ELR (cell line): ENCODE measurements at places on chromosomes 3 and 15.

GRCh38 chr3:152389316-152389934, 120.7 kb downstream of the MBNL1 start:
- no peak for DNase-seq

DNA sequence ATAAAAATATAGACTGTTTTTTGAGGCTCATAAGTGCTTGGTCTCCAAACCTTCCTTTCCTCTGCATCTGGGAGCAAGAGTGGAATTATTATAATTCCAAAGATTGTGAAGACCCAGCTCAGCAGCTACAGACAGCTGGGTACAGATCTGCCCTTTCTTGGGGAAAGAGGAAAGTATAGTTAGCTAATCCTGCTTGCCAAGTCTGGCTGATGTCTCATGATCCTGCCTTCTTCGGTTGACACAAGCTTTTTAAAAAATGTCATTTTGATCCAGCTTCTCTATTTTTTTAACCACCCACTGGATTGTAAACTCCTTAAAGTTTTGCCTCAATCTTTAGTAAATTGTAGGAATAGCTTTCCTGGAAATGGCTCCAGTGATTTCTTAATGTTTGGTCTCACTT, 181.1 kb downstream of the LRTM1 start:
- DNase-seq = no peak

DNA sequence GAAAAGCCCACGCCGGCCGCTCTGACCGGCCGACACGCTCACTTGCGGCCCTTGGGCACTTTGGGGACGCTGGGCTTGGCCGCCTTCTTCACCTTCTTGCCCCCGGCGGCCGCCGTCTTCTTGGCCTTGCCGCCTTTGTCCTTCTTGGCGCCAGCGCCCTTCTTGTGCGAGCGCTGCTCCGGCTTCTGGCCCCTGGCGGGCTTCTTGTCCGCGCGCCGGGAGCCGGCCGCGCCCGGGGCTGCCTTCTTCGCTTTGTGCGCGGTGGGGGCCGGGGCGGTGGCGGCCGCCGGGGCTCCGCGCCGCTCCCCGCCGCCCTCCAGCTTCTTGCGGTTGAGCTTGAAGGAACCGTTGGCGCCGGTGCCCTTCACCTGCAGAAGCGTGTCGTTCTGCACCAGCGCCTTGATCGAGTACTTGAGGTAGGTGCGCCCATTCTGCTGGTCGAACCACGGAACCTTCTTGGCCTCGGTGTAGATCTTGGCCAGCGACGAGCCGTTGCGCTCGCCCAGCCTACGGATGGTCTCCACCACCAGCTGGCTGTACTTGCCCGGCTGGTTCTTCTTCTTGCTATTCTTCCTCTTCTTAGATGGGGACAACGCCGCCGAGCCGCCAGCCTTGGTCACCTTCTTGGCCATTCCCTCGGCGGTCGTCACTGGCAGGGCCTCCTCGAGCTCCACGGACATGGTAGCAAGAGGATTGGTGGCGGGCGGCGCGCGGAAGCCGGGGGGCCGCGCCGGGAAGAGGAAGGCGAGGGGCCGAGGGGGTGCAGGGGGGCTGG, 36.7 kb downstream of the HMCES start:
- DNase-seq = peak; percentile 53

DNA sequence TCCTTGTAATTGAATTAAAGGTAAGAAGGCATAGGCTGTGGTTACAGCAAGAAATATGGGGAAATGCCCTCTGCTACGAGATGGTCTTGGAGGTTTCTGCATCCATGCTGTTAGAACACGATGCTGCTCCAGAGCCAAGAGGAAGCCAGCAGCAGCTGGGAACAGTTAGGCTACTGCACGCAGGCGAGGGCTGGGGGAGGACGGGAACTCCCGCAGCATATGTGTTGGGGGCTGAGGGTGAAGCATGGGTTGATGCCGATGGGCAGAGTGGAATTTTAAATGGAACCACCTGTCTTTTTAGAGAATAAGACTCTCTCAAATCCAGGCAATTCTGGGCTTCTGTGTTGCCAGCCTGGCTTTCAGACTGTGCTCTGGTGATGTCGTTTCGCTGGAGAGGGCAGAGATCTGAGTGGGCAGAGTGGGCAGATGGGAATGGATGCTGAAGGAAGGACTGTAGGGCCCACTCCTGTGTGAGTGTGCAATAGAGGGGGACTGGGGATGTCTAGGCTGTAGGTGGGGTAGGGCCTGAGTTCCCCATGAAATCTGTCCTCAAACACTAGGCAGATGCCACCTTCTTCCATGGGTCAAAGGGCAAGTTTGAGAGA, 417.0 kb upstream of the TPM1 start:
- DNase-seq = no peak

GRCh38 chr15:69288011-69288410, 10.7 kb upstream of the PAQR5 start:
- DNase-seq = no peak

DNA sequence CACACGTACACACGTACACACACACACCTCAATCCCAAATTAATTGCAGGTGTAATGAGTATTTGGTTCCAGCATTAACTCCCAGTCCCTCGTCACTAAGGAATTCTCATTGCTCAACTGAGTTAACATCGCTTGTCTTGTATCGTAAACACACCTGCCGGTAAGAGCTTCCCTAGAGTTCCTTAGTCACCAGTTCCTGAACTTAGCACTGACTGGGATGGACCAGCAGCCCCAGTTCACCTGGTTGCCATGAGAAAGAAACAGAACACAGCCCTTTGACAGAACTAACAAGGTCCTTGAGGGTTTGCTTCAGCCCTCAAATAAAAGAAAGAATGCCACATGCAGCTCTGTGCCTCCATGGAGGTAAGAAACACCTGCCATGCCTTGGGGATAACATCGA, 66.3 kb upstream of the SLCO3A1 start:
- DNase-seq = no peak

- peak; percentile 53 for DNase-seq
Observed at GRCh38 chr3:23094890-23095462, 108.2 kb upstream of the UBE2E2 start.

- no peak for DNase-seq
Observed at GRCh38 chr3:73623346-73623745, 1.4 kb downstream of the PDZRN3 start.

DNA sequence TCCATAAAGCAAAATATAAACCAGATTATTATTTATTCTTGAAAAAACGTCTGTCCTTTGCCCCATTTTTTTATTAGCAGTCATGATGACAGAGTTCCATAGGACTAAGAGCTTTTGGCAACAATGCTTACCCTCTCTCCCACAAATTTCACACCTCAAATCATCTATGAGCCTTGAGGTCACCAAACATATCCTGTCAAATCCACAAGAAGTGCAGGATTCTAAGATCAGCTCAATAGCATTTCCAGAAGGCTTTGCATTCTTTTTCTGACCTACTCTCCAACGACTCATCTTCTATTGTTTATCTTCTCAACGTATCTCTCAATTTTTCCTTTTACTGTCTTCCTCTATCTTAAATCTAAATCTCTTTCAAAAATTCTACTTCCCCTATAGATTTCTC, 619.1 kb upstream of the BCHE start:
- peak; percentile 25 for DNase-seq

DNA sequence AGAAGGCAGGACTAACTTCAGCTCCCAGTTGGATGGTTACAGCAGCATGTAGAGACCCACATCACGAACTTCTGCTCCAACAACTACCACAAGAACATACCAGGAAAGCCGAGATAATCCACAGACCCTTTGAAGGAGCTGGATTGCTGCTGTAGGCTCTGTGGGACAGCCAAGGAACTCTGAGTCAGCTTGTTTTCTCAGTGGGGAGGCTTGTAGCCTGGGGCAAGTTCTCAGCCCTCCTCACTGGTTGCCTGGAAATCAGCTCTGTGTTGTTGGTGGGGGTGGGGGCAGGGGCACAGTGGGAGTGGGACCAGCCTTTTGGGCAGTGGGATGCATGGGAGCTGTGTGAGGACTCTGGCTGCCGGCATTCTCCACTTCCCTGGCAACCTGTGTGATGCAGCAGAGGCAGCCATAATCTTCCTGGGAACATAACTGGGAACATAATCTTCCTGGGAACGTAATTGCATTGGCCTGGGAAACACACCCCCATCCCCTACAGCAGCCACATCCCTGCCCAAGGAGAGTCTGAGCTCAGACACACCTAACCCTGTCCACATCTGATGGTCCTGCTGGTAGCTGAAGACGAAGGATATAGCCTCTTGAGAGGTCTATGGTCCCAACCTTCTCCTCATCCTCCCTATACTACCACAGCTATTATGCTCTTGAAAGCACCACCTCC, 153.1 kb downstream of the PEAK1 start:
- peak; percentile 72 for DNase-seq

GRCh38 chr3:46129588-46130272, 78.4 kb downstream of the CCR1 start:
- DNase-seq = no peak

DNA sequence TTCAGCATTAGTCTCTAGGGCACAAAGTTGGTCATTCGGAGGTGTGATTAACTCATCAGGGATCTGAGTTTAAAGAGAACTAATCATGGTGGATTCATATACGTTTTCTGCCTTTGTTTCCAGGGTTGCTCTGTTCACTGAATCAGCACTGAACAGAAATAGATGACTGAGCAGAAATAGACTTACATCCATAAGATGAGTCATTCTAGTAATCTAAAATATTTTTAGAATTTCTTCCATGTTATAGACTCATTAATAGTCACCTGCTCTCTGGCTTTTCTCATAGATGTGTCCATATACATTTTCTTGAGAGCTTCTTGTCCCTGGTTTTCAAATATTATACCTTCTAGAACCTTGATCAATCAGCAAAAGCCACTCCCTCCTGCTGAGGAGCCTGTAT, 837.6 kb upstream of the DPPA4 start:
- peak; percentile 61 for DNase-seq

DNA sequence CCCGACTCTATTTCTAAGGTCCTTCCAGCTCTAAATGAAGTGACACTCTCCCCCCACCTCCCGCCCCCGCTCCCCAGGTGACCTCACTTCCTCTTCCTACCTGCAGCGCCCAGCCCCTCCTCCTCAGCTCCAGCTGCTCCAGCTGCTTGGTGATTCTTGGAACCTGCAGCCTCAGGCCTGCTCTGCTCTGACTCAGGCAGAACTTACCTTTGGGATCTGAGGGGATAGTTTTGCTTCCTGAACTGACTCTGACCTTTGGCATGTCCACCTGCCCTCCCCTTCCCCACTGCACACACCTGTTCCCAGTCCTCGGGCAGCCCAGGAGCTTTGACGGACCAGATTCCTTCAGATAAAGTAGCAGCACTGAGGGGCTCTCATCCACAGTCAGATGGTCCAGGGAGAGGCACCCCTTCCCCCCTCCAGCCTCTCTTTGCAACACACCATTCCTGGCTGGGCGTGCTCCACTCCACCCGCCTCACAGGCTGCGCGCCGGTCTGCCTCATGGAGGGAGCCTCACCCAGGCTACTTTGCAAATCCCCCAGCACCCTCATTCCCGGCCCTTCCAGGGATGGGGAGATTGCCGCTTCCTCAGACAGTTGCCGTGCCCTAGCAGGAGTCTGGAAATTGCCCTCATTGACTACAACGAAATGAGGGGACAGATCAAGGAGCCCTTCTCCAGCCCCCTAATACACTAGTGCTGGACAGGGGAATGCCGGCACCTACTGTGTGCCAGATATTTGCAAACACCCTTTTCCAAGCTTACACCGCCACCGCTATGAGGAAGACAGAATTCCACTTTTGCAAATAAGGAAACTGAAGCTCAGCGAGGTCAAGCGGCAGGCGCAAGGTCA, 692 bp upstream of the C15orf39 start:
- peak; percentile 31 for DNase-seq

DNA sequence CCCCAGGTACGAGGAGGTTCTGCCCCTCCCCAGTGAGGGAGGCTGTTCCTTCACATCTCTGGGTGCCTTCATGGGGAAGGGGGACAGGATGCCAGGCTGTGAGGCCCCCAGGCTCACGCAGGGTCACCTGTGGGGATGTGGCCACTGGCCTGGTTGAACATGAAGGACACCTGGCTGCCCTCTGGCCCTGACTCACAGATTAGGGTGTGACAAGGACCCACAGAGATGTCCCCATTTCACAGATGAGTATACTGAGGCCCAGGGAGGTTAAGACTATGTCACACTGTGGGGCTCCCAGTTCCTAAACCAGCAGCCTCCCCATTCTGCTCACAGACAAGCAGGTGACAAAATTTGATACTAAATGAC, 42.4 kb downstream of the PCSK6 start:
- no peak for DNase-seq

GRCh38 chr3:31710123-31710803, 177.5 kb downstream of the STT3B start:
- DNase-seq = no peak

DNA sequence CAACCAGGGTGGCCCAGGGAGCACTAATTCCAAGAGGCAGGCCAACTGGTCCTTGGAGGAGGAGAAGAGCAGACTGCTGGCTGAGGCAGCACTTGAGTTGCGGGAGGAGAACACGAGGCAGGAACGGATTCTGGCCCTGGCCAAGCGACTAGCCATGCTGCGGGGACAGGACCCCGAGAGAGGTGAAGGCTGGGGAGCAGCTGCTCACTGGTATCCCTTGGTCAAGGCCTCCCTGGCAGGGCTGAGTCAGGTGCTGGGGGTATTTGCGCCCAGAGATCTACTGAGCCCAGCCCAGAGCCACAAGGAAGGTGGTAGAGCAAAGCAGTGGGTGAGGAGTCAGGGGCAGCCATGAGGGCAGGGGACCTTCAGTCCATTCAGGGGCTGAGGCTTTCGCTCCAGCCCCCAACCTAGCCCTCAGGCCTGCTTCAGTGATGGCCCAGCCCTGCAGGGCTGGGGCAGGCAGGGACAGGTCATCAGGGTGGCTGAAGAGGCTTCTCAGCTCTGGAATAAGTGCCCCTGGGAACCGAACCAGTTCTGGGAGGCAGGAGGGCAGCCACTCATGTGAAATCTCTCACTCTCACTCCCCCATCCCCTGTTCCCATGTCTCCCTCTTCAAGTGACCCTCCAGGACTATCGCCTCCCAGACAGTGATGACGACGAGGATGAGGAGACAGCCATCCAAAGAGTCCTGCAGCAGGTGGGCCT, 5.6 kb upstream of the DNAJC17 start:
- no peak for DNase-seq

GRCh38 chr3:76346690-76347089, 561.3 kb upstream of the ZNF717 start:
- no peak for DNase-seq

DNA sequence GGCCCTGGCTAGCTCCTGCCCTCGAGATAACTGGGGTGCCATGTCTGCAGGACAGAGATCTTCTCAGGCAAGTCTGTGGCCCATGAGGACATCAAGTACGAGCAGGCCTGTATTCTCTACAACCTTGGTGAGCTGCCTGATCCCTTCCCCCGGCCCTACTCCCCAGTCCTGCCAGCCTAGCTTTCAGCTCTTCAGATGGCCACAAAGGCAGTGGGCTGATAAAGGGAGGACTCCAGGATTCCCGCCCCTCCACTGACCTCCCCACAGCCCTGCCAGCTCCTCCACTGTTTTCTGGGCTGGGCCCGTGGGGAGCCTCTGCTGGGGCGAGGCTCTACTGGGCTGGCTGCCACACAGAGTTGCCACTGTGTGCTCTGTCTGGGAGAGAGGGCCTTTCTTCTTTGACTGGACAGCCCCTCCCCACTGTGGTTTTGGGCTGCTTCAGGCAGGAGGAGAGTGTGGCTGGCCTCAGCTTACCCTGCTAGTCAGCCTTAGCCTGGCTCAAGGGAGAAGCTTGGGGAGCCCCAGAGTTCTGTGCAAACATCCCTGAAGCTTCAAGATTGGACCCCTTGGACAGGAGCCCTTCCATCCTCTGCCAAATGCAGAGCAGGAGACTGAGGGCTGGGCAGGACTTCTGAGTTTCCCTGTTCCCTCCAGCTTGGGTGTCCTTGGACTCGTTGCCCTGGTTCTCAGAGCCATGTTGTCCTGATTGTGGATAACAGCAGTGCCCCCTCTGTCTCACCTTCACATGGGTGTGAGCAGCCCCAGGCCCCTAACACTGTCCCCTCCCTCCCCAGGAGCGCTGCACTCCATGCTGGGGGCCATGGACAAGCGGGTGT, 24.4 kb downstream of the PTPN23 start:
- no peak for DNase-seq

- DNase-seq = peak; percentile 66
Observed at GRCh38 chr3:13507570-13508339, 27.6 kb downstream of the HDAC11 start.
